ENCODE measurements at places on chromosomes 7 and 10. TPM values are rescaled to one million over a fixed set of nuclear protein-coding genes. Genes with fewer than 3 reads are reported as not detected.

- no peak for DNase-seq
Measured at GRCh38 chr10:131617113-131617858, 283.5 kb upstream of the PPP2R2D start.

- DNase-seq: no peak
Measured at GRCh38 chr7:144817001-144817400, 18.9 kb downstream of the TPK1 start.

- DNase-seq: no peak
Measured at GRCh38 chr10:112637901-112638300, 190.9 kb downstream of the VTI1A start.

GRCh38 chr7:45699015-45699309 is 124.8 kb downstream of the ADCY1 start:
- no peak for DNase-seq

DNA sequence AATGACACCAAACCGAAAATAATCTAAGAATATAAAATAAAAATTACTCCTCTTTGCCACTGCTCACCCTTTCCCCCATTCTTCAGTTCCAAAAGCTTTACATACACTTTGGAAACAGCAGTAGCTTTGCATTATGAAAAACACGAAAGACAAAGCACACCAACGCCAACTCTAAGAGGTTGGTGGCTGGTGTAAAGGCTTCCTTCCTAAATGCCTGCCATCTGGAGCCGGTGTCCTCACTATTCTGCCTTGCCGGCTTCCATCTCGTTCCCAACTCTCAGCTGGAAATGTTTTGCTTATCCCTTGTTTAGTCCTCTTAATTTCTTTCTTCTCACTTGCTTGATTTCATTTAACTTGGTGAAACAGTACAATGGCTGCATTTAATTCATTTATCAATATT is 281.1 kb upstream of the LRRN3 start:
- DNase-seq: no peak

- DNase-seq: no peak
Measured at GRCh38 chr10:123151737-123152135, 2.5 kb upstream of the BUB3 start.

- DNase-seq: no peak
Measured at GRCh38 chr7:55056577-55057480, 38.0 kb downstream of the EGFR start.

DNA sequence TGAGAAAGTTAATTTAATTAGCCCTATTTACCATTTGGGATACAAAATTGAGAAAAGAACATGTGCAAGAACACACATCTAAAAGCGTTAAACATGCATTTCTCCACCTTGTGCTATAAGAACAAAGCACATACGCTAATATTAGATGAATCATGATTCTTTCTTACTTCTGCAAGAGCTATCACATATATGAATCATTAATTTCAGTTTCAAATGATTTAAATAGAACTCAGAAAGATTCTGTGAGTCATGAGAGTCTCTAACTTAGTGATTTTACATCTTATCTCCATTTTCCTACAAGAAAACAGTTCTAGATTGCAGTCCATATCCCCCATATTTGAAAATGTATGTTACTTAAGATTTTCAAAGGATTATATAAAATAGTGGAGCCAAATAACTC is 173.9 kb downstream of the RNLS start:
- no peak for DNase-seq

DNA sequence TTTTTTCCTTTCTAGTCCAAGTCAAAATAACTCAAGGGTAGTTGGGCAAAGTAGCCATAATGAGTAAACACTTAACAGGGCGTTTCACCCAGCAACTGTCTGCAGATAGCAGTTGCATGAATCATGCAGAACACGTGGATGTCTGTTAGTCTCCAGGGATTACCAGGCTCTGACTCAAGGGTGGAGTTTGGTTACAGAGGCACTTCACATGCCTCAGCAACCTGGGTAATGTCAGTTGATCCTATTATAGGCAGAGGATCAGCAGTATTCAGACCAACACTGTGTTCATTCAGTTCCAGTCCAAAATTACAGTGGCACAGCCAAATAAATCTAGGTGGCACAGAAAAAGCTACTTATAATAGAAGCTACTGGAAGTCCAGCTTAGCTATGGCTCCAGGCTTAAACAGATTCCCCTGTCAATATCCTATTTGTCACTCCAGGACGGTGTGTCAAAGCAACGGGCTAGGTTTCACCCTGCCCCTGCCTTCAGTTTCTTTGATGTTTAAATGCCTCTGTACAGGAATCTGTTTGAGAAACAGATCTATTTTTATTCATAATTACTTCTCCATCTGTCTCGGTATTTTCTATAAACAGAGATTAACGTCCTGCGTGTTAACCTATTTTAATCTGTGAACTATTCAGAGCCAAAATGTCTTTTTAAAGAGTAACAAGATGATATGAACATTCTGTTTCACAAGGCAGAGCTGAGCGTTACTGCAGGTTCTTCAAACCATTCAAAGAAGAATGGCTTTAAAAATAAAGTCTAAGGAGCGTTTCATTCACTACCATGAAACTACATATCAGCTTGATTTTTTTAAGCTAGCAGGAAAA is 162.6 kb upstream of the AKR1E2 start:
- DNase-seq: peak; percentile 98

GRCh38 chr10:78260141-78260540 is 226.5 kb downstream of the RPS24 start:
- no peak for DNase-seq

DNA sequence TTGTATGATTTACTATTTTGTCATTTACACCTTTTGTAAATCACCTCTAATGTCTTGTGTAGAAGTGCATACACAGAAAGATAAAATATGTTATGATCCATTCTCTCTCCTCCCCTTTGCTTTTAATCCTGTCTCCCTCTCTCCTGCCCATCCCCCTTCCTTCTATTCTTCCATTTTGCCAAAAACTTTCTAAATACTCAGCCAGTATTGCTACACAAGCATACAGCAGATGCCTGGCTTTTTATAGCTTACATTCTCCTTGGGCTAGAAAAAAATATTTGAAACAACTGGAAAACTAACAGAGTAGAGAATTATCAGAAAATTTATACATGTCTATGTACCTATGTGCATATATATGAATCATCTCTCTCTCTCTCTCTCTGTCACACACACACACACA is 308.7 kb upstream of the BMPER start:
- no peak for DNase-seq

GRCh38 chr7:158997471-158997870 is 141.1 kb downstream of the DYNC2I1 start:
- no peak for DNase-seq

GRCh38 chr7:585229-585711 is 65.6 kb upstream of the PDGFA start:
- no peak for DNase-seq

- DNase-seq: no peak
Measured at GRCh38 chr7:116280803-116281202, 70.5 kb downstream of the TES start.

- DNase-seq: no peak
Measured at GRCh38 chr10:635088-635861, 54.2 kb downstream of the DIP2C start.

TSPAN12 gene
- 45.3 TPM for total RNA-seq

PPP1R9A gene
- 10.8 TPM for total RNA-seq

KEL gene
- not detected for total RNA-seq

METTL2B gene
- total RNA-seq: 17.3 TPM

FGFBP3 gene
- total RNA-seq: 1.2 TPM

GIMAP7 gene
- total RNA-seq: not detected

PILRB gene
- 15.0 TPM for total RNA-seq

CTNNA3 gene
- total RNA-seq: not detected

CNNM1 gene
- total RNA-seq: 5.2 TPM

DRGX gene
- total RNA-seq: not detected

ALOX5 gene
- 2.1 TPM for total RNA-seq

PNLIPRP1 gene
- total RNA-seq: not detected

PNLIPRP2 gene
- not detected for total RNA-seq

ZNF365 gene
- total RNA-seq: 10.1 TPM

DPP6 gene
- total RNA-seq: not detected

SPDYE6 gene
- not detected for total RNA-seq

PRSS37 gene
- total RNA-seq: not detected

VSTM2A gene
- not detected for total RNA-seq

ENKUR gene
- total RNA-seq: not detected

GTF2IRD1 gene
- total RNA-seq: 25.1 TPM

RNF148 gene
- total RNA-seq: not detected

TUBB8 gene
- not detected for total RNA-seq

All from Caki2 (cell line).